ENCODE measurements at places on chromosomes 1 and 21. TPM values are rescaled to one million over a fixed set of nuclear protein-coding genes. Genes with fewer than 3 reads are reported as not detected.
A peak's percentile ranks its signal among the peaks of the same experiment; 100 is the strongest.

GRCh38 chr1:33241866-33242265 lies 14.4 kb upstream of the ZNF362 start:
- H3K4me3 ChIP-seq = no peak overlapping the region
- no peak overlapping the region for H3K27ac ChIP-seq
- peaks cover 12% of the 10 kb centered on the region for H3K27me3 ChIP-seq
- no peaks in the 10 kb centered on the region for H3K36me3 ChIP-seq
- DNase-seq = no peak

DNA sequence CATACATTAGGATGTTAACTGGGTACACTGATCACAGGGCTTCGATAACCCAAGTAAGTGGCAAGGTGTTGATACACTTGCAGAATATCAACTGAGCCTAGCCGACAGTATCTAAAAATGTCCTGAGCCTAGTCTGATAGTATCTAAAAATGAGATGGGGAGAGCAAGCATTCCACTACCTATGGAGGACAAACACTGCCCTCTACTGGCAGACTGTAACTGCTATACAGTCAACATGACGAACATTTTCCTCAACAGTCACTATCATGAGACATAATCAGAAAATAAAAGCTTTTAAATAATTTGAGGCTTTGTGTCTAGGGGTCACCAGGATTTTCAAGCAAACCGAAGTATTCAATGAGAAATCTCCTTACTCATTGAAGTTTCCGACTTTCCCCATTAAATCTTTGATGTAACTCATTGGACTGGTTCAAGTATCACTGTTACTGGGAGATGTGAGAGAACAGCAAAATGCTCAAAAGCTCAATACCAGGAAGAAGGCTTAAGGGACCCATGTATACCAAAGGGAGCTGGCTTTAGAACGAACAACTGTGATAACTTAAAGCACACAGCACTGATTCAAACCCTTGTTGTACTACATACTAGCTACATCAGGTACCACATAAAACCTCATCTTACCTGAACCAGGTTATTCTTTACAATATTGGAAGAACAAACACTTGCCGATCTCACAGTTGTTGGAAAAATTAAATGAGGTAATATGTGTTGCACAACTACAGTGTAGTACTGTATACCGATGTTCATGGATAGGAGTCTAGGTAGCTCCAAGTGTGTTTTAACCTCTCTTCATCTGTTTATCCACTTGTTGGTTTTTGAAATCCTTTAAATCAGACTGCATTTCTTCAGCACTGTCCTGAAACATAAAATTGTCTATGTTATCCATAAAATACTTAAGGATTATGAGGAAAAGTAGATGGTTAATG lies 31.1 kb upstream of the SLC45A3 start:
- DNase-seq = peak; percentile 88
- peaks cover 5% of the 10 kb centered on the region for H3K36me3 ChIP-seq
- H3K27me3 ChIP-seq = no peaks in the 10 kb centered on the region

GRCh38 chr1:6152181-6152580 lies 27.9 kb downstream of the CHD5 start:
- DNase-seq = no peak
- H3K36me3 ChIP-seq = no peaks in the 10 kb centered on the region
- H3K27ac ChIP-seq = no peak overlapping the region
- H3K27me3 ChIP-seq = no peaks in the 10 kb centered on the region
- H3K4me1 ChIP-seq = no peaks in the 10 kb centered on the region

DNA sequence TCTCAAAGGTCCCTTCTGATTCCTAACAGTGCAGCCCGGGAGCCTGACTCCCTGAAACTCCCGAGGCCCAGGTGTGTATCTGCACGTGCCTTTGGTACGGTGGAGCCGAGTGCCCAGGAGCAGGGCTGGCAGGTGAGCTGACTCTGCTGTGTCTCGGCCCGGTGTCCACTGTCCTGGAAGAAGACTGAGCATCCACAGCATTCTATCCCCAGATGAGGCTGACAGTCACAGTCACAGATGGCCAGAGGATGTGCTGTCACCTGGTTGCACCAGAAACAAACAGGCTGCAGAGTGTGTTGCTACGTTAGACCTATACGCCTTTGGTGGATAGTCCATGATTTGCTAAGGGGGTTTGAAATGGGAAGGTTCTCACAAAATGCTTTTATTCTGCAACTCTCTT lies 9.8 kb downstream of the ETV3L start:
- DNase-seq = no peak
- no peaks in the 10 kb centered on the region for H3K36me3 ChIP-seq
- H3K4me1 ChIP-seq = no peaks in the 10 kb centered on the region
- no peak overlapping the region for H3K4me3 ChIP-seq
- no peaks in the 10 kb centered on the region for H3K27me3 ChIP-seq

GRCh38 chr1:246726881-246727280 lies 2.7 kb downstream of the SCCPDH start:
- H3K36me3 ChIP-seq = peaks cover 20% of the 10 kb centered on the region
- no peaks in the 10 kb centered on the region for H3K27me3 ChIP-seq
- peaks cover 6% of the 10 kb centered on the region for H3K4me1 ChIP-seq
- H3K27ac ChIP-seq = no peak overlapping the region

DNA sequence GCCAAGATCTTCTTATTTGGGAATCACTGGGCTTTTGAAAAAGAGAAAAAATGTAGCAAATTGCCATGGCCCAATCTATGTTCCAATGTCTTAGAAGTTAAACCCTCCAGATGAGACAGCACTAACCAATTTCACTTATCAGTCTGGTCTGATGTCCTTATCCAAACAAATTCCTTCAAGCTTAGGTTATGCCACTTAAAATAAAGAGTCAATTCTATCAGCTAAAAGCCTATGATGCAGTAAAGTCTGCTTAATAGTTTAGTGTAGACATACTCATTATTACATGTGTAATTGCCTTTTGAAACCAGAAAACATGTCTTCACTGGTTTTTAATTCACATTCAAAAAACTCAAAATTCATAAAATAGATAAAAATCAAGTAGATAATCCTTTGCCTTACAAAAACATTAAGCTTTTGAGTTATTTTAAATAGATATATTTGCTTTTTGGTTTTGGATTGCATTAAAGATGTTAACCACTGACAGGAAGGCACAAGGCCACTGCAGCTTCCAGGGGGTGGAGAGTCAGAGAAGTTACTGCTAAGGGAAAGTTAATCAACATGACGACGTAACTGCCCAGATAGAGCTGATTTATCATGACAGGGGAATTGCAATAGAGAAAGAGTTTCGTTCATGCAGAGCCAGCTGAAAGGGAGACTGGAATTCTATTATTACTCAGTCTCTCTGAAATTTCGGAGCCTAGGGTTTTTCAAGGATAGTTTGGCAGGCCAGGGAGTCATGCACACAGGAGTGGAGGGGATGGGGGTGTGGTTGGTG lies 106.1 kb downstream of the MAP3K21 start:
- no peak for DNase-seq
- no peaks in the 10 kb centered on the region for H3K36me3 ChIP-seq
- no peaks in the 10 kb centered on the region for H3K27me3 ChIP-seq
- H3K4me1 ChIP-seq = no peaks in the 10 kb centered on the region
- H3K4me3 ChIP-seq = no peak overlapping the region

DNA sequence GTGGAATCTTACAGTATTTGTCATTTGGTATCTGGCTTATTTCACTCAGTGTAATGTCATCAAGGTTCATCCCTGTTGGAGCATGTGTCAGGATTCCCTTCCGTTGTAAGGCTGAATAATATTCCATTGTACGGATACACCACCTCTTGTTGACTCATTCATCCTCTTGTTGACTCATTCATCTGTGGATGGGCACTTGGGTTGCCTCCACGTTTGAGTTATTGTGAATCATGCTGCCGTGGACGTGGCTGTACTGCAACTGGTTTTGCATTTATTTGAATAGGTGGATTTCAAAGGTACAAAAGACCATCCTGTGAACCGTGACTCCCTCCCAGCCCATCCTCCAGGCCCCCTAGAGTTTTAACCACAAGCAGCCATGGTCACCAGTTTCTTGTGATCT lies 11.9 kb upstream of the TCP10L start:
- H3K27ac ChIP-seq = peak overlapping the region; percentile 68
- no peaks in the 10 kb centered on the region for H3K36me3 ChIP-seq
- H3K27me3 ChIP-seq = no peaks in the 10 kb centered on the region
- DNase-seq = peak; percentile 85
- peaks cover 9% of the 10 kb centered on the region for H3K4me1 ChIP-seq

- no peaks in the 10 kb centered on the region for H3K4me1 ChIP-seq
- H3K27me3 ChIP-seq = peaks cover 78% of the 10 kb centered on the region
- no peak overlapping the region for H3K4me3 ChIP-seq
- no peak for DNase-seq
- no peaks in the 10 kb centered on the region for H3K36me3 ChIP-seq
Measured at GRCh38 chr1:147080006-147080661, 92.1 kb downstream of the PRKAB2 start.

DNA sequence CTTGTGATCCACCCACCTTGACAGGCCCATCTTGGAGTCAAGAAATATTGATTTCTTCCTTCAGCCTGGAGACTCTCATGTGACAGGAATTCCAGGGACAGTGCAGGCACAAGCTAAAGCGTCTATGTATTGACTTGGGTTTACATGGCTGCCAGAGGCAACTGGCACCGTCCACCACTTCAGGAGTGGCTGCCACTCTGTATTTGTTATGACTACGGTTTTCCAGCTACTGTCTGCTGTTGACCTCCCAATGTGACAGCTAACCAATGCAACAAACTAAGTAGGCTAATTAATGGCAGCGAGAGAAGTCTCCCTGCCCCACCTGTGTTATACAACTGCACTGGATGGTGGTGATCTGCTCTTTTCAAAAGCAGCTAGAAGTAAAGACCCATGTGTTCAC lies 56.9 kb downstream of the CD58 start:
- no peaks in the 10 kb centered on the region for H3K27me3 ChIP-seq
- peaks cover 9% of the 10 kb centered on the region for H3K4me1 ChIP-seq
- H3K4me3 ChIP-seq = no peak overlapping the region
- no peak for DNase-seq

HPCAL4 gene
- not detected for total RNA-seq

ICOSLG gene
- 3.4 TPM for total RNA-seq

OR2L8 gene
- total RNA-seq = not detected

PRAMEF4 gene
- not detected for total RNA-seq

UBE2G2 gene
- total RNA-seq = 117 TPM

NMNAT2 gene
- total RNA-seq = 0.38 TPM

Measured in endothelial cell of umbilical vein (primary cell).